Frontal cortex (tissue), 4 donors: ENCODE measurements at places on chromosomes 2 and 18.
A peak's percentile ranks its signal among the peaks of the same experiment; 100 is the strongest.

DNA sequence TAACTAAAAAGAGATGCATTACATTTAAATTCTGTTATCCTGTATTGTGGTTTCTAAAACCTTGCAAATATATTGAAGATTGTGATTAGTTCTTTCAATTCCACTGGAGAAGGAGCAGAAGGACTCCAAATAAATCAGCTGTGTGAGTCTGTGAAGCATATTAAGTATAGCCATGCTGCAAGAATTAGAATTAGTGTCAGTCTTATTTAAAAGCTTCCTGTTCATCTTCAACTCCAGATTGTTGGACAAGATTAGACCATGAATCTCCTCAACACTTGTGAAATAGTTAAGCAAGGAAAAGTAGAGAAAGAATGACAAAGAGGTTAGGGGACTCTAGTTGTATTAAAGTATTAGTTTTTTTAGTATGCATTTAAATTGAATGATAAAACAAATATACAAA is 92.5 kb upstream of the LRP1B start:
- no peak for DNase-seq

DNA sequence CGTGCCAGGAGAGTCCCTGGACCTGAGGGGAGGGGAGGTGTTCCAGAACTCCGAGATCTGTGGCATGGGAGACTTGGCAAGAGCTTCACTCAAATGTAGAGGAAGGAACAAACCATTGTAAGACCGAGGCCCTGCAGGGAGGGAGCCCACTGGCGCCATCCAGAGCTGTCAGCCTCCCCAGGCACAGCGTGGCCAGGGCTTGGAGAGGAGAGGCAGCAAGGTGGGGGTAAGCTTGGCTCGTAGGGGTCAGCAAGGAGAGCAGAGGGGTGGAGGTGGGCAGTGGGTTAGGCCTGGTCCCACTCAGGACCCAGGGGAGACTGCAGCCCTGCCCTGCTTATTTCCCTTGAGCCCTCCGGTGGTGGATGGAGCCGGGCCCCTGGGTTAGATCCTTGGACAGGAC is 3.6 kb downstream of the TMEM177 start:
- DNase-seq = no peak

GRCh38 chr2:102283996-102284395 is 27.4 kb upstream of the IL1RL1 start:
- DNase-seq = no peak

GRCh38 chr2:222240676-222241049 is 58.1 kb downstream of the PAX3 start:
- DNase-seq = no peak

DNA sequence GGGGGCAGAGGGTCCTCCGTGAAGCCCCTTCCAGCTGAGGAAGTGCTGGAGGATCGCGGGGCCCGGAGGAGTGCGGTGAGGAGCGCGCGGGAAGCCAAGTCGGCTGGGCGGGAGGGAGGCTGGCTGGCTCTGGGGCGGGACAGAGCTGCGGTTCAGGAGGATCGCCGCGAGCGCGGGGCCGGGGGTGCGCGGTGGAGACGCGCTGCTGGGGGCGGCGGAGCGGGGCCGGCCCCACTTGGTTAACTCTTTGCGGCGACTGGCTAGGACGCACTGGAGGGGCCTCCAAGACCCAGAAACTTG is 464 bp downstream of the CYBRD1 start:
- DNase-seq = peak; percentile 36

GRCh38 chr2:8310557-8311455 is 371.1 kb upstream of the ID2 start:
- DNase-seq = no peak

DNA sequence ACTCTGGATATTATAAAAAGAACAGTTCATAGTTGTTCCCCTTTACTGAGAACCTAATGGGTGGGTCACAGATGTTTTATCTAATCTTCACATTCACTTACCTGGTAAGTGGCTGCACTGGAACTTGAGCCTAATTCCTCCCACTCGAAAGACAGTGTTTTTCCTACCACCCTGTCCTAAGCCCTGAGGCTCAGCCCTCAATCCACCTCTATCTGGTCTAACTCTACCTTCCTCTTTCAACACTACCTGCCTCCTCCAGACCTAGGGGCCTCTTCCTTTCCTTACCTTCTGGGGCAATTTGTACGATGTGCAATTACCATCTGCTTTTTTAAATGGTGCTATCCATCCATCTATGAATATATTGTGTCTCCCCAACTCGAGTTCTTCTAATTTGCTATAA is 9.7 kb upstream of the KIF3C start:
- no peak for DNase-seq
